ENCODE measurements at places on chromosomes 4 and X.

- no peak for DNase-seq
Measured at GRCh38 chr4:84750260-84750959, 167.5 kb downstream of the CDS1 start.

GRCh38 chrX:154502989-154503388 is 12.6 kb upstream of the SLC10A3 start:
- DNase-seq = no peak

DNA sequence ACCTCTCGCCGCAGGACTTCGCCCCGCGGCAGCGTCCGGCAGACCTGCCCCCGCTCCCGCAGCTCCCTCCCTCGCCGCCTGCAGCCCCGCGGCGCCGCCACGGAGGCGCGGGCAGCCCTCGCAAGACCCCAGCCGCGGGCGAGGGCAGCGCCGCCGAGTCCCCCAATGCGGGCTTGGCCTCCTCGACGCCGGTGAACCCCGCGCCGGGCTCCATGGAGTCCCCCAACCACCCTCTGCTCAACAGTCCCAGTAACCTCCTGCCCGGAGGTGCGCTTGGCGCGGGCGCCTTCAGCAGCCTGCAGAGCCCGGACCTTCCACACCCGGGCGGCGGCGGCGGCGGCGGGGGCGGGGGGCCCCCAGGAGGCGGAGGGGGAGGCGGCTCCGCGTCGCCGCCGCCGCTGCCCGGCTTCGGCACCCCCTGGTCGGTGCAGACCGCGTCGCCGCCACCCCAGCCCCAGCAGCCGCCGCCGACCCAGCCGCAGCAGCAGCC is 1.2 kb downstream of the CPEB2 start:
- peak; percentile 70 for DNase-seq

DNA sequence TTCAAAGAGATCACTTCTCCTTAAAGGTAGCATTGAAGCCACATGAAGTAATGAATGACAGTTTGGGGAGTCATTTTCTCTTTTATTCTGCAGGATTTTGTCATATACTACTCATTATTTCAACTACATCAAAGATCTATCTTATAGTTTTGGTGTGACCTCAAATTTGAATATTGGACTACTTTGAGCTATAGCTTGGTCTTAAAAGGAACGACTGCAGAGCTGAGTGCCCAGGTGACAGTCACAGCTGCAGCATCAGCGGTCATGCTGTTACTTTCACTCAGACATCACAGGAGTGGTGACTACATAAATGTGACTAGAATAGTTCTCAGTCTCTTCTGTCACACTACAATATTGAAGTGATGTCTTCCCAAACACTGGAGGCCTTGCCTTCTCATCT is 10.7 kb upstream of the SPCS3 start:
- DNase-seq = no peak

DNA sequence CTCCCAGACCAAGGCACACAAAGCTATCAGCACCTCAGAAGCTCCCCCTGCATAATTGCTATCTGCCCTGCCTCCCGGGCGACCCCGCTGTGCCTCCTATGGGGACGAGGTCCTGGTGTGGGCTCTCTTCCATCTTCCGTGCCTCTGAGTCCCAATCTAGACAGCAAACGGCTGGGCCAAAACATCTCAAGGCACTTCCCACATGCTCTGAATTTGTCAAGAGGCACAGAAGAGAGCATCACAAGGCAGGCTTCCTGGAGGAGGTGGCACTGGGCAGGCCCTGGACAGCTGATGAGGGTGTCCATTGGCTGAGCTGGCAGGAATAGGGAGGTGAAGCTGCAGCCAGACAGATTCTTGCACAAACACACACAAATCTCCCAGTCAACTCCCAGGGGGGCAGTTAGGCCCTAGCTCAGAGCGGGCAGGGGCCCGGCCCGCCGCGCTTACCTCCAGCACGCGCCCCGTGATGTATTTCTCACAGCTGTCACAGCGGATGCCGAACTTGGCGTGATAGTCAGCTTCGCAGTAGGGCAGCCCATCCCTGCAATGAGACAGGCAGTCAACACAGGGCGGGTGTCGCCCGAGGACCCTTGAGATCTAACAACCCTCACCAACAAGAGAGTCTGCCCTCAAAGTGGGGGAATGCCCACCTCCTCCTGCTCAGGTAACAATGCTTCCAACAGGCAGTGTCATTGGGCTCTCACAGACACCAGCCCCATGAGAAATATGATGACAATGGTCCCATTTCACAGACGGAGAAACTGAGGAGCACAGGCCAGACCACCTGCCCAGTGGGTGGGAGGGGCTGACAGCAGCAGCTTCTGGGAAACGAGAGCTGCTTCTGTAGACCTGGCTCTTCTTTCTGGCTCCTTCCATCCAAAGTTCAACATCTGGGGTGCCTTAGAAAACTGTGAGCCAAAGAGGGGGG is 81.2 kb downstream of the ABLIM2 start:
- no peak for DNase-seq
